ENCODE measurements at places on chromosomes 2 and 18.

- no peak for DNase-seq
Observed at GRCh38 chr2:193774166-193774565, 1579.4 kb upstream of the TMEFF2 start.

DNA sequence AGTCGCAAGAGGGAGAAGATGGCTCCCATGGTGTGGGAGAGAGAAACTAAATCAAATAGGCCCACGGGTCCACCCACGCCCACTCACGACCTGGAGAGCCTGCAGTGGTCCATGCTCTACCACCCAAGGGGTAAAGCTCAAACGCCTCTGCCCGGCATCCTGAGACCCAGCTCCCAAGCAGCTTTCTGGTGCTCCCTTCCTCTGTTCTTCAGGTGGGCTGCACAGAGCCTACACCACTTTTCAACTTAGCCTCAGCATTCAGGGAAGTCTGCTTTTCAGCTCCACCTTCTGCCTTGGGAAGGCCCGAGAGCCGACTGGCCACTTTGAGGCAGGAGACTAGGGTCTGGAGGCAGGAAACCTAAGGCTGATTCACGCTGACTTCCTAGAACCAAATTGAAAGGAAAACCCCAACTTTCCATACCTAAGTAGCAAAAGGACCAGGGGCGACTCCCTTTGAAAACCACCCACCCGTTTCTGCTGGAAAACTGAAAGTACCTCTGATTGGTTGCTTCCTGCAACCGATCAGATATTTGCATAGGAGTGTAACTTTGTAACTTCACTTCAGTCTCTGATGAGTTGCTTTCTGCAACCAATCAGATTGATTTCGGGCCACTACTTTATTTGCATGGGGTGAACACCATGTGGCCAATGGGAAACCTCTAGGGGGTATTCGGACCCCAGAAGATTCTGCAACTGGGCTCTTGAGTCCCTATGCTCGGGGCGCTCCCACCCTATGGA is 26.8 kb upstream of the SPATA3 start:
- no peak for DNase-seq

- no peak for DNase-seq
Observed at GRCh38 chr18:55884498-55884897, 296.5 kb upstream of the TCF4 start.

- DNase-seq, result no peak
Observed at GRCh38 chr18:34848695-34849094, 138.6 kb downstream of the DTNA start.

- DNase-seq, result no peak
Observed at GRCh38 chr2:210188190-210188589, 17.0 kb upstream of the KANSL1L start.

DNA sequence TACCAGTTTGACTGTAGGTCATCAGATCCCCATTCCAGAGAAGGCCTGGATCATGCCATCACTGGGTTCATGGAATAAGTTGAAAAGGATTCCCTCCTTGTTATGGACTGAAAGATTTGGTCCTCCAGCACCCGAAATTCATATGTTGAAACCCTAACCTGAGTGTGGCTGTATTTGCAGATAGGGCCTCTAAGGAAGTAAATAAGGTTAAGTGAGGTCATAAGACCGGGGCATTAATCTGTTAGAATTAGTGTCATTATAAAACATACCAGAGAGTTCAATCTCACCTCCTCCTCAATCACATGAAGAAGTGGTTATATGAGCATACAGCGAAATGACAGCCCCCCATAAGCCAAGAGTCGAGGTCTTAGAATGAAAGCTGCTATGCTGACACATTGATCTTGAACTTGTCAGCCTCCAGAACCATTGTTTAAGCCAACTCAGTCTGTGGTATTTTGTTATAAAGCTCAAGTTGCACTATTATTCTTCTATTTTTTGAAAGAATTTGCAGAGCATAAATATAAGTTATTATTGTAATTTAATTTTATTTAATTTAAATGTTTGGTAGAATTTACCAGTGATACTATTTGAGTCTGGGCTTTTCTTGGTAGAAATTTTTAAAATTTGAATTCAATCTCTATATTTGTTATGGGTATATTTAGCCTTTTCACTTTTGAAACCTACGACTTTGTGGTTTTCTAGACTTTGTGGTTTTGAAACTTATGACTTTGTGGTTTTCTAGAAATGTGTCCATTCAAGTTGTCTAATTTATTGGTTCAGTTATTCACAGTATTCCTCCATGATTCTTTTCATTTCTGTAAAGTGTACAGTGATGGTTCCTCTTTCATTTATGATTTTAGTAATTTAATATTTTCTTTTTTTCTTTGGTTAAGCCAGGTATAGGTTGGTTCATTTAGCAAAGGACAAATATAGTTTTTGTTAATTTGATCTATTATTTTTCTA is 1206.7 kb upstream of the CDH2 start:
- no peak for DNase-seq

DNA sequence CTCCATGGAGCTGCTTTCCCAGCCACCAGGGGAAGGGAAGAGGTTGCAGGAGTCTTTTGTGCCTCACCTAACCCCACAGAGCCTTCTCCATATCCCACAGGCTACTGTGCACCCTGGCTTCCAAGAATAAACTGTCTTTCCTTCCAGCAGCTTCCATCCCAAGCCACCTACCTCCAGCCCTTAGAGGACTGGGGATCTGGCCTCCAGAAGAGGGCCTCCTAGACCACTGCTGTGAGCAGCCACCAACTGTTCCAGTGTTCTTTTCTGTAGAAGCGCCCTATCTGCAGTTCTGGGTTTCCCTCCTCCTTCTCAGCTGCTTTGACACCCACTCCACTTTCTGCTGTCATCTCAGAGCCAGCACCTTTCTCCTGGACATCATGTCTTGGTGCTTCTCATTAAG is 30.7 kb upstream of the REG3G start:
- DNase-seq, result no peak

DNA sequence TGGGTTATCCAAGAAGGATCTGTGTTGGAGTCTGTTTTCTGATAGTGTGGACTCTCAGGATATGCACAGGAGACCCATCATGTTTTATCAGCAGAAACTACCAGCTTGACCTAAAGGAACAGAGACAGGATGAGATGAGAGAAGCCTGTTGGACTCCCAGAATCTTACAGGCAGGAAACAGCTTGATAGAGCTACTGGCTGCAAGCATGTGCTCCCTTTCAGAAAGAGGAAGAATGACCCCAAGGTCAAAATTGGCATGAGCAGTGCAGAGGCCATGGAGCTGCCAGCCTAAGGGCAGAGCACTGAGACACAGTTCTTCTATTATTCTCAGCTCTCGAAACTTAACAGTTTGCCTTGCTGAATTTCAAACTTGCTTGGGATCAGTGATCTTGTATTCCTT is 135.2 kb upstream of the NFATC1 start:
- no peak for DNase-seq

DNA sequence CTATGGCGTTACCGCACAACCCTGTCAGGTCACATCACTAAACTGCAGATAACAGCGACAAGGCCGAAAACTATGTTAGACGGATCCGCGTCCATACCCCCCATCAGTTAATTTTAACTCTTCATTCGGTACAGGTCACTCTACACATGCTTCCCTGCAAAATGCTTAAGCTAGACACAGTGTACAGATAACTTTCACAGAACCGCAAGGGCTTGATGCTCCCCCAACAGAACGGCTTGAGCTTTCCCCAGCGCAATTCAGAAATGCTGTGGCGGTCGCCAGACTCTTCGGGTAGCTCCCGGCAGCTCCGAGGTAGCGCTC is 283 bp upstream of the RBBP8 start:
- DNase-seq, result no peak

GRCh38 chr2:132496555-132496954 is 80.0 kb downstream of the GPR39 start:
- DNase-seq, result no peak

GRCh38 chr2:234364661-234365060 is 132.2 kb downstream of the ARL4C start:
- no peak for DNase-seq

GRCh38 chr2:9692456-9693195 is 61.8 kb upstream of the YWHAQ start:
- DNase-seq, result peak; percentile 64

DNA sequence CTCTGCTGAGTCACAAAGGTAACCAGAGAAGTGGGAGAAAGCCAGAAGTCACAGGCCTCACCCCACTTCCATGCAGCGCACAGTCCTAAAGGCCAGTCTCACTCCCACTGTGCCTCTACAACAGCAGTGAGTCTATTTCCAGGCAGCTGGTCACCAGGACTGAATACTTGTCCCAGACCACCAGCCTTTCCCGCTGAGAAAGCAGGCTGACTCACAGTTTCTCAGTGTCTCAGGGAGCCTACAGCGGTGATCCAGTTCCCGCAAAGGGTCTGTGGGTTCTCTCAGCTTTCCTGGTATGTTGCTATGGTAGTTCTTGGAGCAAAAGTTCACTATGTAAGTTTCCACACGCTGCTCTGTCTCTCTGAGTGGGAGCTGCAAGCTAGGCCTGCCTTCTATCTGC is 622.5 kb downstream of the RNF144A start:
- no peak for DNase-seq
